Breast epithelium (tissue), 4 donors: ENCODE measurements at places on chromosomes 13 and 19.

GRCh38 chr13:20132052-20132634 is 28.7 kb downstream of the GJA3 start:
- no peak overlapping the region for H3K27ac ChIP-seq
- no peaks in the 10 kb centered on the region for H3K4me1 ChIP-seq
- DNase-seq: no peak
- no peaks in the 10 kb centered on the region for H3K36me3 ChIP-seq

DNA sequence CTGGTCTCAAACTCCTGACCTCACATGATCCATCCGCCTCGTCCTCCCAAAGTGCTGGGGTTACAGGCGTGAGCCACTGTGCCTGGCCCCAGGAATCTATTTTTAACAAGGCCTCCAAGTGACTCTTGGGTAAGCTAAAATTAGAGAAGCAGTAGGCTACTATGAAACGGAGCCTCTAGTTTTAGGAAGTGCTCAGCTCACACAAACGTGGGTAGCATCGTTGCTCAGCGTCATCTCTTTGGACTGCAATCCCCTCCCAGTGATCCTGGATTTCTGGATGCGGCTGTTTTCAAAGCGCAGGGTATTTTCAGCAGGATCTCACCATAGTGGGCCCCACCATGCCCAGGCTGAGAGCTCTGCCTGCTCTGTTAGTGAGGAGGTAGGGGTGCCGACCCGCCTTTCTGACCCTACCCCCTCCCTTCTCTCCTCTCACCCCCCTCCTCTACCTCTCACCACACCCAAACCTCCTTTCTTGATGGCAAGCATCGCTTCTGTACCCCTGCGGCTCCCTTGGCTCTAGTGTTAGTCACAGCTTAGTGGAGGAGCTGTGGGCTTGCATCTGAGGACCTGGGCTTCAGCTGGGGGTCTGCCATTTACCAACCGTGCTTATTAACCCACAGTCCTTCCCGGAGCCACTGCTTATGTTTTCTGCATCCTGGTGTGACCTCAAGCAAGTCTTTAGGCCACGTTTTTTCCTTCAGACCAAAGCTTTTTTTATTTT is 34.2 kb downstream of the GJA3 start:
- no peaks in the 10 kb centered on the region for H3K36me3 ChIP-seq
- H3K27me3 ChIP-seq: no peaks in the 10 kb centered on the region
- no peaks in the 10 kb centered on the region for H3K4me1 ChIP-seq
- no peak for DNase-seq
- no peak overlapping the region for H3K4me3 ChIP-seq

GRCh38 chr19:18053576-18054219 is 33.0 kb downstream of the IL12RB1 start:
- DNase-seq: no peak
- H3K36me3 ChIP-seq: no peaks in the 10 kb centered on the region
- H3K27ac ChIP-seq: peak overlapping the region; percentile 11
- no peaks in the 10 kb centered on the region for H3K27me3 ChIP-seq
- peaks cover 4% of the 10 kb centered on the region for H3K4me1 ChIP-seq
- no peak overlapping the region for H3K4me3 ChIP-seq

GRCh38 chr13:97091196-97091595 is 96.9 kb upstream of the OXGR1 start:
- H3K36me3 ChIP-seq: no peaks in the 10 kb centered on the region
- no peaks in the 10 kb centered on the region for H3K4me1 ChIP-seq
- no peak overlapping the region for H3K4me3 ChIP-seq
- no peaks in the 10 kb centered on the region for H3K27me3 ChIP-seq
- DNase-seq: no peak

DNA sequence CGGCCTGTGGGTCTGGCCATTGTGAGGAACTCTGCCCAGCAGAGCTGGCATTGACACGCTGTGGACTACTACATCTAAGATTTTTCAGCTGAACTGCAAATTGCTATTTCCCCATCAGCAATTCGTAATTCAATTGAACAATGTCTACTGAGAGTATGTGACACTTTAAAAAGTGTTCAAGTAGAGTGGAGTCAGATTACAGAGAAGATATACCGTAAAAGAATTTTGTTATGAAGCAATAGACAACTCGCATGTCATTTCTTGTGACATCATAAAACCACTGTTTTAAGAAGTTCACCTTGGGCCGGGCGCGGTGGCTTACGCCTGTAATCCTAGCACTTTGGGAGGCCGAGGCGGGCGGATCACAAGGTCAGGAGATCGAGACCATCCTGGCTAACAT is 32.5 kb upstream of the C1QTNF9 start:
- no peak overlapping the region for H3K27ac ChIP-seq
- H3K27me3 ChIP-seq: no peaks in the 10 kb centered on the region
- H3K4me1 ChIP-seq: no peaks in the 10 kb centered on the region

DNA sequence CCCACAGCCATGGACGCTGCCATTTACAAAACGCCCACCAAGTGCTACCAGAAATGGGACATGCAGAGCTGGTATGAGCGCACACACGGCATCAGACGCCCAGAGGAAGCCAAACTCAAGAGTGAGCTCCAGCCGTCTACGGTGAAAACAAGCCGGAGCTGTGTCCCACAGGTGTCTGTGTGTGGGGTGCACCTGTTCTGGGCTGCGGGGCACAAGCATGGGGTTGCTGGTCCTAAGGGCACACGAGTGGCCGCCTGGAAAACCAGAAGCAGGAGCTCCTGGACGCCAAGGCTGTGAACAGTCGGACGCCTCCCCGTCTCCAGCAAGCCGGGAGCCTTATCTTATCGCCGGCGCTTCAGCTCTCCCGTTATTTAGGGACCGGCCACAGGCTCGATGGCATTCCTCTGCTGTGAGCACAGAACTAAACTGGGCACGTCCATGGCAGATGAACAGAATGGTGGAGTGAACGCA is 1.3 kb downstream of the ADPRHL1 start:
- H3K36me3 ChIP-seq: no peaks in the 10 kb centered on the region
- DNase-seq: no peak
- no peak overlapping the region for H3K4me3 ChIP-seq
- H3K4me1 ChIP-seq: no peaks in the 10 kb centered on the region

GRCh38 chr13:73466561-73466960 is 407.8 kb downstream of the KLF5 start:
- H3K4me1 ChIP-seq: no peaks in the 10 kb centered on the region
- no peak overlapping the region for H3K27ac ChIP-seq
- DNase-seq: no peak
- H3K27me3 ChIP-seq: no peaks in the 10 kb centered on the region

DNA sequence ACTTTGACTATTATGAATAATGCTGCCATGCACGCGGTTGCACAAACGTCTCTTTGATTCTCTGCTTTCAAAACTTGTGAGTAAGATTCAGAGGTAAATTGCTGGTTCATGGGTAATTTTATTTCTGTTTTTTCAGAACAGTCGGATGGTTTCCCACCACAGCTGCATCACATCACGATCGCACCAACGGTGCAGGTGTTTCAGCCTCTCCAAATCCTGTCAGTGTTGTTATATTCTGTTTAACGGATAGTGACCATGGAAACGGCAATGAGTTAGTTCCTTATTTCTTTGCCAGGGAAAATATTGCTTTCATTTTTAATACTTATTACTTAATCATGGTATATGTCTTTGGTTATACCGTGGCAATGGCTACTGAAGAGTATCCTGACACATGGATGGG is 19.1 kb upstream of the ZNF835 start:
- no peaks in the 10 kb centered on the region for H3K27me3 ChIP-seq
- no peak overlapping the region for H3K4me3 ChIP-seq
- no peak for DNase-seq

GRCh38 chr19:51093101-51093500 is 10.4 kb upstream of the KLK14 start:
- peak; percentile 56 for DNase-seq
- peak overlapping the region; percentile 69 for H3K27ac ChIP-seq
- no peak overlapping the region for H3K4me3 ChIP-seq
- no peaks in the 10 kb centered on the region for H3K36me3 ChIP-seq

DNA sequence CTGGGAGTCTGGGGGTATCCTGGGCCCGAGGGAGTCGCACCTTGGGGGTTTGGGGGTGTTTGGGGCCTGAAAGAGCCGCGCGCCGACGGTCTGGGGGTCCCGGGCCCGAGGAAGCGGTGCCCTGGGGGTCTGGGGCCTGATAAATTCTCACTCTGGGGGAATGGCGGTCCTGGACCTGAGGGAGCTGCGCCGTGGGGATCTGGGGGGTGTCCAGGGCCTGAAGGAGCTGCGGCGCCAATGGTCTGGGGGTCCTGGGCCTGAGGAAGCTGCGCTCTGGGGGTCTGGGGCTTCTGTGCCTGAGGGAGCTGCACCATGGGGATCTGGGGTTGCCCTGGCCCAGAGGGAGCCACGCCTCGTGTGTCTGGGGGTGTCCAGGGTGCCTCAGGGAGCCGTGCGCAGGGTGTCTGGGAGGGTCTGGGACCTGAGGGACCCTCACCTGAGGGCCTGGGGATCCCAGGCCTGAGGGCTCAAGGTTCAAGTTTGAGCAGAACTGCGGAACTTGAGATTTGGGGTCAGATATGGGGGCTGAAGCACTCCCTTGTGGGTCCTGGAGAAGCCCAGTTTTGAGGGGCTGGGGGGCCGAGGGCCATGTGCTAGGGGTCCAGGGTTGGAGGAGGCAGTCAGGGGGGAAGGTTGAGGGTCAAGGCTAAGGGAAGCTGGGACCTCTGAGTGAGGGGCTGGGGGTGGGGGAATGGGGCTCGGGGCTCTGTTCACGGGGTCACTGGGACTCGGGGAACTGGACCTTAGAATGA is 1.1 kb downstream of the HDGFL2 start:
- no peak for DNase-seq
- peak overlapping the region; percentile 95 for H3K4me3 ChIP-seq
- peak overlapping the region; percentile 44 for H3K27ac ChIP-seq
- H3K27me3 ChIP-seq: no peaks in the 10 kb centered on the region

DNA sequence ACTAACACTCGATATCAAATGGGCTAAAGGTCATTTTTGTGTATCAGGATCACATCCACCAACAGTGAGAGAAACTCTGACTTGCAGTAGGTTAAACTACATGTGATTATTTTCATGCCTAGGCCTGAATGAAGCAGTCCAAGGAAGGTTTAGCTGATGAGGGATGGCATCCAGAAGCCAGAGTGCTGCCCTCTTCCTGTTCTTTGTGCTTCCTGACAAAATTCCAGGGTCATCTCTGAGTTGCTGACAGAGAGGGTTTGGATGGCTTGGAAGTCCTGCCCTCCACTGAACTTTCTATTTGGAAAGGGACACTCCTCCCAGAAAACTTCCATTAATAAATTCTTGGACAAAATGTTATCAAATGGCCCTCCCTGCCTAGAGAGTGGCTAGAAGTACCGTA is 728.3 kb upstream of the SLC10A2 start:
- H3K27ac ChIP-seq: no peak overlapping the region
- no peak for DNase-seq
- no peaks in the 10 kb centered on the region for H3K4me1 ChIP-seq
- no peak overlapping the region for H3K4me3 ChIP-seq

DNA sequence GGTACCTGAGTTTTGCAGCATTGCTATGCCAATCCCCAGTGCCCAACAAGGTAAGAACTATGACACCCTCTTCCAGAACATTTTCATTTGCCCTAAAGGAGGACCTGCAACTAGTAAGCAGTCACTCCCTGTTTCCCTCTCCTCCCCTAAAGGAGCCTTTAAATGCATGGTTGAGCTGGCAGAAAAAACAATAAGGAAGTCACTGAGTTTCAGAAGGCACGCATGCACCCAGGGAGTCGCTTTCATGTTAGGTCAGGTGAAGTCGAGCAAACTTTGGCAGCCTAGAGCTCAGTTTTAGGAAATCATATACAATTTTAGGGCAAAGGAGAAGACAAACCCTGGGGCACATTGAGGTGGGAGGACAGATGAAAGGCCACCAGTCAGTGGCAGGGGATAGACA is 11.8 kb downstream of the NLRP11 start:
- H3K36me3 ChIP-seq: no peaks in the 10 kb centered on the region
- H3K27me3 ChIP-seq: no peaks in the 10 kb centered on the region
- H3K4me3 ChIP-seq: no peak overlapping the region
- H3K4me1 ChIP-seq: no peaks in the 10 kb centered on the region
- H3K27ac ChIP-seq: no peak overlapping the region
- DNase-seq: no peak

GRCh38 chr13:26442541-26442940 is 114.9 kb upstream of the WASF3 start:
- no peaks in the 10 kb centered on the region for H3K27me3 ChIP-seq
- no peaks in the 10 kb centered on the region for H3K36me3 ChIP-seq
- no peak for DNase-seq
- no peak overlapping the region for H3K4me3 ChIP-seq
- H3K27ac ChIP-seq: no peak overlapping the region

DNA sequence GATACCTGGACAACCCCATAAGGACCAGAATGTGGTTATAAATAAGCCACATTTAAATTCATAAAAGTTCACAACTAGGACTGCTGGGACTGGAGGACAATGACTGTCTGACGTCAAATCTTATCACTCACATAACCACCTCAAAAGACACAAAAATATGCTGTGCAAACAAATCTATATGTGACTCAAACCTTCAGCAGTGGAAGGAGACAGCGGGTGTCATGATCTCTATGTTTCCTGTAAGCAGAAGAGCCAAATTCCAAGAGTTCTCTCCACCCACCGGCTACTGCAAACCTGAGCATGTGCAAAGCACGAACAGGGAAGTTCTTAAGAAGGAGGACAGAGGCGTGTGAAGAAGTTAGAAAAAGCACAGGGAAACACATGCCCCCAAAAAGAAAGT is 113.2 kb downstream of the MYCBP2 start:
- no peaks in the 10 kb centered on the region for H3K4me1 ChIP-seq
- H3K27me3 ChIP-seq: no peaks in the 10 kb centered on the region
- no peak for DNase-seq
- peaks cover 5% of the 10 kb centered on the region for H3K36me3 ChIP-seq
- H3K4me3 ChIP-seq: no peak overlapping the region
- H3K27ac ChIP-seq: no peak overlapping the region

- H3K4me1 ChIP-seq: no peaks in the 10 kb centered on the region
- no peaks in the 10 kb centered on the region for H3K27me3 ChIP-seq
- no peak for DNase-seq
- H3K36me3 ChIP-seq: no peaks in the 10 kb centered on the region
- H3K4me3 ChIP-seq: no peak overlapping the region
Measured at GRCh38 chr13:34335014-34336007, 517.4 kb downstream of the RFC3 start.

DNA sequence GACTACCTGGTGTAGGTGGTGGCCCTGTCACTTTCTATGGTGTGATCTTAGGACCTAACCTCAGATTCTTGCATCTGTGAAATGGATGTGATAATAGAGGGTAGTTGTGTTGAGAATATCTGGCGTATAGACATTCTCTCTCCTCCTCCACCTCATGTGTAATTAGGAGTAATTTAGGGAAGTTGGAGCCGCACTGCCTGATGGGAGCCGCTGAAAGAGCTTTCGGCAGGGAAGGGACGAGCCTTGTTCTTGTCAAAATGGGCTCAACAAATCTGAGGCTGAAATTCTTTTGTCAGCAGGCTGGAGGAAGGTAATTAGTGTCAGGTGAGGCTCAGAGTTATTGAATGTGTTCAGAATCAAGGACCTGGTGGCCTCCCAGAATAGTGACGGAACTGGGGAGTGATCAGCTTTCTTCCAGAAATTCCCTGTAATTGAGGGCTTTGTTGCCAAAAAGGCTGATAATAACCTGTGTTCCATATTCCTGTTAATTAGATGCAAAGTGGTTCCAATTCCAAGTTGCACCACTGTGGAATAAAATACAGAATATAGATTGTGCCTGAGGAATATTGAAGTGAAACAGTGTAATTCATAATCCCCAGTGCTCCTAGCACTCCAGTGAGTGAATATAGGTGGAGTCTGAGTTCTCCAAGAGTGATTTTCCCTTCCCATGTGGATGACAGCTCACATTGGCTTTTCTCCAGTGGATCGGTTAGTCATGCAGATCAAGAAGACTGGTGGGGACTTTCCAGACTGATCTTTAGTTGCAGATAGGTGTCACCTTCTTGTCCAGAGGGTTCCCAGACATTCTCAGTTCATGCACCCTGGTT is 47.5 kb downstream of the SPATA13 start:
- no peaks in the 10 kb centered on the region for H3K4me1 ChIP-seq
- no peak overlapping the region for H3K27ac ChIP-seq
- H3K27me3 ChIP-seq: no peaks in the 10 kb centered on the region
- no peaks in the 10 kb centered on the region for H3K36me3 ChIP-seq
